ENCODE measurements at places on chromosomes 6 and 20.

- DNase-seq = no peak
Measured at GRCh38 chr6:84107495-84107894, 73.9 kb downstream of the MRAP2 start.

DNA sequence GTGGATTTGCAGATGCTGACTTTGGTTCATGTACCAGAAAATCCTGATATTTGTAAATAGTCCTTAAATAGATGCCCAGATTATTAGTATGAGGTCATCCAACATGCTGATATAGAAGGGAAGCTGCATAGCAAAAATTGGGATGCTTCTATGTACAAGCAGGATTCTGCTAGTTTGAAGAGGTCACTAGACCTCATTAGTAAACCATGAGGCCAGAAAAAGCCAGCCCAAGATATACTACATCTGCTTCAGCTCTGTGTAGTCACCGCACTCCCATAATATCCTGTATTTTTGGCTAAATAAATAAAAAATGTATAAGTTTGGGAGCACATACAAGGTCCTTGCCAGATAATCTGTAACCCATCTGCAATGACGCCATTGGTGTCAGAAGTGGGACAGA lies 13.0 kb downstream of the PTPRT start:
- DNase-seq = no peak

DNA sequence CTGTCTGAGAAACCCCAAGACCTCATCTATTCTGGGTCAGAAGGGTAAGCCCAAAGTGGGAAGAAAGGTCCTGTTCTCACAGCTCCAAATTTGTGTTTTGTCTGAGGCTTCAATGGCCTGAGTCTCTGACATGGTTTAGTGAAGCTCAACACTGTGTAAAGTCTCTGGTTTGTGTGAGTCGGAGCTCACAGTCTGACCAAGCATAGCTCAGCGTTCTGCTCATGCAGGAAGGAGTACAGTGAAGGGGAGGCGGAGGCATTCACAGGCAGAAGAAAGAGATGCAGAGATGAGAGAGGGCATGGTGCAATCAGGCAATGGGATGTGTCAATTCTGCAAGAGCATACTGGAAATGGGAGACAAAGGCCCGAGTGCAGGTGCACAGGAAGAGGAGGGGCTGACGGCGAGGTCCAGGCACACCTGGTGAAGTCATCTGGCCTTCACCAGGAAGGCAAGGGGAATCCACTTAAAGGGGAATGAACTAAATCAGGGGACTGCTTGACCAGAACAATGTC lies 463.0 kb upstream of the AGPAT4 start:
- DNase-seq = no peak

DNA sequence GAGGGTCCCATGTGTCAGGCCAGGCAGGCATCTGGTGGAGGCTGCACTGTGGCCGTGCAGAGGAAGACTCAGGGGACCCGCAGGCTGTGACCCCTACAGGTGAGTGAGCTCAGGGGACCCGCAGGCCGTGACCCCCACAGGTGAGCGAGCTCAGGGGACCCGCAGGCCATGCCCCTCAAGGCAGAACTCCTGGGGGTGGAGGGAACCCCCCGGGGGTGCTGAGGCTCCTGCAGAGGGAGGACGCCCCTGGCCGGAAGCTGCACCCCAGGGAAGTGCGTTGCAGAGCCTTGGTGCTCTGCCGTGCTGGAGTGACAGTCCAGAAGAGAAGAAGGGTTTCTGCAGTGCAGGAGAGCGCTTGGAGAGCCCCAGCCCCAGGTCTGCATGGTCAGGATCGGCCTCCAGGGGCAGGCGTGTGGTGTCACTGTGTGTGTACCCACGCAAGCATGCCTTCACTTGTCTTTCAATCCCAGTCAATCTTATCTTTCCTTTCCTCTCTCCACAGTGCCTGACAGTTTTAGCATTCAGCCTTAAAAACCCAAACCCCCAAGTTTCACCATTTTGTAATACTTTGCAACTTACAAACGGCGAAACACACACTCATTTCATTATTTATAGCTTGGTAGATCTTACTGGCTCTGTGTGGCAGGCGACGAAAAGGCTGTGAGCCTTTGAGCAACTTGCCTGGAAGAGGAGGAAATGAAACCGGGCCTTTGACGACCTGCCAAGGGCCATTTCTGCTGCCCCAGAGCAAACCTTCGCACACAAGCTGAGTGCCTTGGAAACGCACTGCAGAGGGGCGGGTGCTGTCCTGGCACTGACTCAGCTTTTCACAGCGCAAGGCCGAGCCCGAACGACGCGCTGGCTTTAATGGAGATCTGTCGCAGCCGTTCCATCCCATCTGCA lies 101.4 kb upstream of the AGPAT4 start:
- peak; percentile 66 for DNase-seq

- no peak for DNase-seq
Measured at GRCh38 chr6:83389606-83390005, 41.2 kb downstream of the ME1 start.

DNA sequence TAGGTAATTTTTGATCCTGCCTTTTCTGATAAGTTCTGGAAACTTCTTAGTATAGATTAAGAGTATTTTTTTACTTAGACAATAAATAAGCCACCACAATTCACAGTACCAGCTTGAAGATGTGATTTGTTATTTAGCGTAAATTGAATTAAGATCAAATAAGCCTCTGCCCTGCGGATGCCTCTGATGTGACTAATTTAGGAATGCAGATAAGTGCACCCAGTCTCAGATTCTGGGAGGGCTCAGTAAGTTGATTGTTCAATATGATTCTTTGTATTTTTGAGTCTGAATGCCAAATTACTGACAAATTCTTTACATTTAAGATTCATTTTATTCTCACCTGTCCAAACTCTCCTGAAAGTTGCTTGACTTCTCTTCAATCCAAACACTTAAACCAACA lies 147.5 kb downstream of the THBS2 start:
- DNase-seq = no peak

DNA sequence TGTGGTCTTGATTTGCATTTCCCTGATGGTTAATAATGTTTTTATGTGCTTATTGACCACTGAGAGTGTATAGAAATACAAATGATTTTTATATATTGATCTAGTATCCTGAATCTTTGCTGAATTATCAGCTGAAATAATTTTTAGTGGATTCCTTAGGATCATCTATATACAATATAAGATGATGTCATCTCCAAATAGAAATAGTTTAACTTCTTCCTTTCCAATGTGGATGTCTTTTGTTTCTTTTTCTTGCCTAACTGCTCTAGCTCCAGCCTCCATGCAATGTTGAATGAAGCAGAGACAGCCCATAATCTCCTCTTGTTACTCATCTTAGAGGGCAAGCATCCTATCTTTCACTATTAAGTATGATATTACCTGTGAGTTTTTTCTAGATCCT lies 226.4 kb downstream of the GMDS start:
- DNase-seq = no peak
